Large intestine (tissue), 12 donors: ENCODE measurements at places on chromosomes 16 and 17.

GRCh38 chr17:53628011-53628410 is 194.7 kb upstream of the KIF2B start:
- no peak overlapping the region for H3K27ac ChIP-seq
- no peak for DNase-seq
- H3K4me1 ChIP-seq: no peaks in the 10 kb centered on the region
- no peak overlapping the region for H3K4me3 ChIP-seq
- H3K27me3 ChIP-seq: no peaks in the 10 kb centered on the region

GRCh38 chr16:21950782-21951521 is 2.2 kb upstream of the UQCRC2 start:
- H3K4me3 ChIP-seq: no peak overlapping the region
- H3K27me3 ChIP-seq: no peaks in the 10 kb centered on the region
- H3K36me3 ChIP-seq: peaks cover under 1% of the 10 kb centered on the region
- peak overlapping the region; percentile 97 for H3K27ac ChIP-seq

GRCh38 chr17:68273722-68274121 is 17.2 kb downstream of the SLC16A6 start:
- H3K27ac ChIP-seq: no peak overlapping the region
- no peaks in the 10 kb centered on the region for H3K27me3 ChIP-seq

DNA sequence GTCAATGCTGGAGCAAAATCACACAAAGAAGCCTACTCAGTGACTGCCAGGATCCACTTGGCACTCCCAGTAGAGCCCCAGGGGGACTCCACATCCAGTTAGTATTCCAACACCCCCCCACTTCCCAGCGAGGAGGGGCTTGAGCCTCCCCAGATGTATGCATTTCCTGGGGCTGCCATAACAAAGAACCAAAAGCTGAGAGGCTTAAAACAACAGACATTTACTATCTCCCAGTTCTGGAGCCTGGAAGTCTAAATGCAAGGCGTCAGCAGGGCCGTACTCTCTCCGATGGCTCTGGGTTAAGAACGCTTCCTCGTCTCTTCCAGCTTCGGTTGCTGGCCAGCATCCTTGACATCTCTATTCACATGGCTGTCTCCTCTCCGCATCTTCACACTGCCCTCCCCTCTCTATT is 23.0 kb upstream of the GNA13 start:
- H3K36me3 ChIP-seq: no peaks in the 10 kb centered on the region
- no peaks in the 10 kb centered on the region for H3K27me3 ChIP-seq
- H3K4me1 ChIP-seq: peaks cover 11% of the 10 kb centered on the region
- H3K4me3 ChIP-seq: no peak overlapping the region

DNA sequence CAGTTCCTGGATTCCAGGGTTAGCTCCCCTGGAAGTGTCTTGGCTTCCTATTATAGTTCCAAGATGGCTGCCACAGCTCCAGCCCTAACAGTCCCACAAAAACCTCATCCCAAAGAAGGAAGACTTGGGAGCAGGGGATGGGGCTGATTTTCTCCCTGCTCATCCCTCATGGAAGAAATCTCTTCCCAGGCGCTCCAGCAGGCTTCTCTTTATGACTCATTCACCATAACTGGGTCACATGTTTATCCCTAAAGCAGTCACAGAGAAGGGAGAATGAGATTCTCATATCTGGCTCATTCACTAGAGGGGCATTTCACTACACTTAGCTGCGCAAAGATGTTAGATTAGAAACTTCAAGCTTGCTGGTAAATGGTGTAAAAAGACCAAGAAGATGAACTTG is 206.5 kb upstream of the IRX3 start:
- no peaks in the 10 kb centered on the region for H3K4me1 ChIP-seq
- DNase-seq: no peak
- H3K4me3 ChIP-seq: no peak overlapping the region
- no peaks in the 10 kb centered on the region for H3K27me3 ChIP-seq
- H3K27ac ChIP-seq: no peak overlapping the region

- H3K4me1 ChIP-seq: peaks cover 13% of the 10 kb centered on the region
- H3K27ac ChIP-seq: no peak overlapping the region
- DNase-seq: no peak
- no peak overlapping the region for H3K4me3 ChIP-seq
- no peaks in the 10 kb centered on the region for H3K27me3 ChIP-seq
- H3K36me3 ChIP-seq: no peaks in the 10 kb centered on the region
Observed at GRCh38 chr17:17413215-17413792, 63.5 kb upstream of the MED9 start.

DNA sequence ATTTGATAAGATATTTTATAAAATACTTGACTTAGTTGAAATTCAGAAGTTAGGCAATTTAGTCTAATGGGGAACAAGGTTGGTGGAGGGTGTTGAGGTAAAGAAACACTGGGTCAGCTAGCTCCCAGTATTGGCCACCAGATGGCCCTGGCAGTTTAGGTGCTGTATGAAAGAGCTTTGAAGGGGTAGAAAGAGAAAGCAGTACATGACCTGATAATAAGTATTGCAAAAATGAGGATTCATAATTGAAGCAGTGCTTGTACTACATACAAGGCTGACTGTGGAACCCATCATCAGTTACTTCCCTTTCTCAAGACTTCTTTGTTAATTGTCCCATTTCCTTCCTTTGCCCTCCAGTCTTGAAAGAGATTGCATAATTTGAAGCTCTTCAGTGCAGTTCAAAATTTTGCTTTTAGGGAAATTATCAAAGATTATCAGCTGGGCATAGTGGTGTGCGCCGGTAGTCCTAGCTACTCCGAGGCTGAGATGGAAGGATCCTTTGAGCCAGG is 29.4 kb downstream of the TANC2 start:
- no peak overlapping the region for H3K27ac ChIP-seq
- H3K4me3 ChIP-seq: no peak overlapping the region
- no peaks in the 10 kb centered on the region for H3K36me3 ChIP-seq
- H3K27me3 ChIP-seq: no peaks in the 10 kb centered on the region

DNA sequence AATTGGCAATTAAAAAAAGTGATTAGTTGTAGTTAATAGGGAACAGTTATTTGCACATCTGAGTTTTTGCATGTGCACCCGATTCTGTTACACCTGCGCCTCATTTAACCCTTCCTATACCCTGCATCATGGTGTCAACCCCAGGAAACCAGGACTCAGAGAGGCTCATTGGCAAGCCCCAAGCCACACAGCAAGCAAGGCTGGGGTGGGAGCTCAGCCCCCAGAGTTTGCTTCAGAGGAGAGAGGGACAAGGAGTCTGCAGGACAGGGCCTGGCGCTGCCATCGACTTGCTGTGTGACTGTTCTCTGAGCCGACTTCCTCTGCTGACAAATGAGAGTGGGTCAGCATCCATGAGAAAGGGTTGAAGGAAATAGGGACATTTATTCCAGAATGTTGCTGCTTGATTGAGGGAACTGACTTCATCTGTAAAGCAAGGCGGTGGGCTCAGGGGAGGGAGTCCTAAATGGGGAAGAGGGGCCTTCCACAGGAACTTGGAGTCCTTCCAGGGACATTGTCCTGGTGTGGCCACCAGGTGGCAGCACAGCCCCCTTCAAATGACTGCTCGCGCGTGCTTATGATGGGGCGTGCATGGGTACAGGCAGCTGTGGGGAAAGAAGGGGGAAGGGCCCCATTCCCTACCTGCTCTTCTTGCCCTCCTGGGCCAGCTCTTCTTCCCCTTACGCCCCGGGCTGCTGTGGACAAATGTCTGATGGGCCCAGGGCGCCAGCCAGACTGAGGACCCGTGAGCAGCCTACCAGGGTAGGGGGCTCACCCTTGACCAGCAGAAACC is 51.6 kb downstream of the NT5M start:
- no peak overlapping the region for H3K4me3 ChIP-seq
- H3K27ac ChIP-seq: no peak overlapping the region
- no peaks in the 10 kb centered on the region for H3K27me3 ChIP-seq
- H3K36me3 ChIP-seq: no peaks in the 10 kb centered on the region
- peak; percentile 63 for DNase-seq

- H3K4me1 ChIP-seq: no peaks in the 10 kb centered on the region
- no peak overlapping the region for H3K27ac ChIP-seq
- H3K36me3 ChIP-seq: peaks cover 81% of the 10 kb centered on the region
- no peaks in the 10 kb centered on the region for H3K27me3 ChIP-seq
Observed at GRCh38 chr16:67137605-67138004, 13.2 kb downstream of the B3GNT9 start.

DNA sequence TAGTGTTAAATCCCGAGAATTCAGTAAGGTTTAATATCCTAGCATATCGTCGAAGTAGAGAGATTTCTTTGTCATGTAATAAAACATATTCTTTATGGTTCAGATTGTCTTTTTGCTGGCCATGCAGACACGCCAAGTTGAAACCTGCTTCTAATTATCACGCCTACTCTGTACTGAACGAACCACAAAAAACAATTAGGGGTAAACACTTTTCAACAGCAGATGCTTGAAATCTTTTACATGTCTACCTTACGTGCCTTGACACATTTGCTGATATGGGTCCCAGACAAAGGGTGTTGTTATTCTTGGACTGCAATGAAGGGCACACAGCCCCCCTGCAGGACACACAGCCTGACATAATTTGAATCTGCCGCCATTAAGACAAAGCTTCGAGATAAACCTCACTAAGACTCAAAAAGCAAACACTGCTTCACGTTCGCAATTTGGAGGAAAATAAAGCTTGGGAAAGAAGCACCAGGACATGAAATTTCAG is 13.3 kb downstream of the WIPI1 start:
- no peak overlapping the region for H3K27ac ChIP-seq
- H3K27me3 ChIP-seq: no peaks in the 10 kb centered on the region
- peaks cover 14% of the 10 kb centered on the region for H3K4me1 ChIP-seq
- DNase-seq: no peak

GRCh38 chr16:30985401-30986128 is 558 bp downstream of the HSD3B7 start:
- no peaks in the 10 kb centered on the region for H3K27me3 ChIP-seq
- H3K4me3 ChIP-seq: peak overlapping the region; percentile 64
- H3K27ac ChIP-seq: peak overlapping the region; percentile 84
- peaks cover 43% of the 10 kb centered on the region for H3K36me3 ChIP-seq
- H3K4me1 ChIP-seq: peaks cover 9% of the 10 kb centered on the region
- DNase-seq: peak; percentile 82

GRCh38 chr17:48513666-48514455 is 16.9 kb downstream of the HOXB1 start:
- H3K4me3 ChIP-seq: no peak overlapping the region
- no peak for DNase-seq
- no peaks in the 10 kb centered on the region for H3K4me1 ChIP-seq
- peaks cover 38% of the 10 kb centered on the region for H3K27me3 ChIP-seq
